ENCODE measurements at places on chromosomes 6 and 20. TPM values are rescaled to one million over a fixed set of nuclear protein-coding genes. Genes with fewer than 3 reads are reported as not detected.

DNA sequence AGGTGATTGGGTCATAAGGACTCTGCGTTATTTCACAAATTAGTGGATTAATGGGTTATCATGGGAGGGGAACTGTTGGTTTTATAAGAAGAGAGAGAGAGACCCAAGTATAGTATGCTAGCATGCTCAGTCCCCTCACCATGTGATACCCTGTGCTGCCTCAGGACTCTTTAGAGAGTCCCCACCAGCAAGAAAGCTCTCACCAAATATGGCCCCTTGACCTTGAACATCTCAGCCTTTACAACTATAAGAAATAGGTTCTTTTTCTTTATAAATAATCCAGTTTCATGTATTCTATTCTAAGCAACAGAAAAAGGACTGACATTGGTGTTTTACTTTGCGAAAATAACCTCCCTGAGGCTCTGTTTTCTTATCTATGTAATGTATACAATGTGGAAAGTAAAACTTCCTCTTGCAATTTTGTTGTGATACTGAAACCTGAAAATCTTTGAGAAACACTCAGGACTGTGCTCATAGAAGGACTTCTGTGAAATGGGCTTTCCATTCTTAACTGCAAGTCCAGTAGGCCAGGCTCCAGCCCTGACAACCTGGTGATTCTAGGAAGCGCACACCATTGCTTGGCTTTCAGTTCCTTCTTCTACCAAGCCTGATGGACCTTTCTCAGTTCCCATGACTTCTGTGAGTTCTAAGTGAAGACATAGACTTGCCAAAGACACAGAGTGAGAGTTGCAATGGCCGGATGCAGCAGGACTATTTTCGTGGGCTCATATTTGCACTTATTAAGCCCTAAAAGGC, 21.9 kb downstream of the SIRPD start:
- DNase-seq, result no peak

DNA sequence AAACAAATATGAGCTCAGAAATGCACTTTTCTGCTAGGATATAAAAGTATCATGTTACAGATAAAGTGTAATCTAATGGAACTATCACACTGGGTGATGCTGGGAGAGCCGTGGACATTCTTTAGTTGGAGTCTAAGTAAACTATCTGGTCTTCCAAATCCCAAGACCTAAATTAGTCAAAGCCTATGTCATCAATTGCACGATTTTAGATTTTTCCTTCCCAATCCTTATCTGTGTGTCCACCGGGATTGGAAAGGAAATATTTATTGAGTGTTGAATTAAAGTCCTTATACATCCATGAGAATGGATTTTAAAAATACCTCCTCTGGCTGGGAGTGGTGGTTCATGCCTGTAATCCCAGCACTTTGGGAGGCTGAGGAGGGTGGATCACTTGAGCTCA, 19.6 kb upstream of the MRAP2 start:
- DNase-seq, result no peak

- no peak for DNase-seq
Observed at GRCh38 chr6:25875926-25876602, 2.0 kb upstream of the SLC17A3 start.

DNA sequence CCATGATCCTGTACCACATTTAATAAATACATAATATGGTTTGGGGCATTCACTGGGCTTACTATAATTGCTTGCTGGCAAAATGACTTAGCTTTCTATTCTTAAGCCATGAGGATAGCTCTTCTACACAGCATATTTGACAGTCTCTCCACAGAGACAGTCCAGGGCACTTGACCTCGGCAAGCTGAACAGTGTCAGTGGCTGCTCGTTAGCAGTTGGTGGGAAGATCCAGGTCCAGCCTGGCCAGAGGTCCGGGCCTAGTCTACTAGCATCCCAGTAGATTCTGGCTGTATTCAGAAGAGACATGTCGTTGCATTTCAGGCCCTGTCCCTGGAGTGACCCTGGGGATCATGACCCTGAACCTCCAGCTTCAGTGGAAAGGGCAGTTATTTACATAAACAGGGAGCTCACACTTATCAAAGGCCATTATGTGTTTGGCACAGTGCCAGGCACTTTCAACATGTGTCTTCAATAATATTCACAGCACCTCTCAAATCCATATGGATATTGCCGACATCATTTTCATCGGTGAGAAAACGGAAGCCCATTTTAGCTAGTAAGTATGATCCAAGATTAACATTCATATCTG, 139.0 kb downstream of the IMPG1 start:
- no peak for DNase-seq

- no peak for DNase-seq
Observed at GRCh38 chr6:36201612-36202011, 5.1 kb downstream of the BRPF3 start.

DNA sequence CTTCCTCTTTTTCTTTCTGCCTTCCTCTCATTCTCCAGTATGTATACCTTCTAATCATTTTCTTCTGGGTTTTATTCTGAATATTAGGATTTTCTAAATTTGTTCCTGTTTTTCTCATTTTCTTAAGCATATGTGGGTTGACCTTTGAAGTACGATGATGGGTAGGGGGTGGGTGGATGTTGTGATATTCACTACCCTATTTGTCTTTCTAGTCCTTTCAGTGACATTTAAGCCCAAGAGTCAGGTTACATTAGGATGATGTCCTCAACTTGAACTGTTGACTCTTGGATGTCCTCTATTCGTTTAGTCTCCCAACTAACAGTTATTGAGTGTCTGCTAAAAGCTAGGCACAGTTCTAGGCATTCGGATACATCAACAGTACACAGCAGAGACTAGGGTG, 7.3 kb downstream of the ABT1 start:
- no peak for DNase-seq

GRCh38 chr6:140915551-140915950, 1217.2 kb upstream of the GJE1 start:
- no peak for DNase-seq

Gene TMEM170B
- total RNA-seq, result 5.8 TPM

Gene MRPS26
- total RNA-seq, result 21.4 TPM

DNA sequence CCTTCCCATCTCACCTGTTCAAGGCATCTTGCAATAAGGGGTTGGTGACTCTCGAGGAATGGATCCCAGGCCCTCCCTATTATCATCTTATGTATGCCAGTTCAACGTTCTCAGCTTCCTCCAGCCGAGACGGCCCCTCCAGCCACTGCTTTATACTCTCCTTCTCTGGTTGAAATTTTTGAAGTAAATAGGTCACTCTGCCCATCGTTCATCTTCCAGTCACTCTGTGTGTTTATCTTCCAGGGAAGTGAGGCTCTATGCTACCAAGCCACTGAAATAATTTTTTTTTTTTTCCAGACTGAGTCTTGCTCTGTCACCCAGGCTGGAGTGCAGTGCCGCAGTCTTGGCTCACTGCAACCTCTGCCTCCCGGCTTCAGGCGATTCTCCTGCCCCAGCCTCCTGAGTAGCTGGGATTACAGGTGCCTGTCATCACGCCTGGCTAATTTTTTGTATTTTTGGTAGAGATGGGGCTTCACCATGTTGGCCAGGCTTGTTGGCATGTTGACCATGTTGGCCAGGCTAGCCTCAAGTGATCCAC, 17.0 kb downstream of the PTPN1 start:
- DNase-seq, result no peak

Gene PI16
- 10.1 TPM for total RNA-seq

DNA sequence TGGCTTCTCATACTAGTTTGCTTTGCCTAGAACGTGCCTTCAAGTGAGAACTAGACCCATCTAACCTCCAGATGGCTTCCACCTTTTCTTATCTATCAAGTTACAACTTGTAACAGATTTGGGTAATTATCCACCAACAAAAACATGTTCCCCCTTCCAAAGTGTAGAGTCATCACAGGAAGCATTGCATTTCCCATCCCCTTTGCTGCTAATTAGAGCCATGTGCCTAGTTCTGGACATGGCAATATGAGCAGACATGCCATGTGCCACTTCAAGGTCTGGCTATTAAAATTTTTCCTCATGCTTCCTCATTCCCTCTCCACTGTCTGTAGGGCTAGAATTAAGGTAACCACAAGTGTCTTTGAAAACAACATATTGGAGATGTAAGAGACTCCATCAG, 814.4 kb downstream of the TENT5A start:
- DNase-seq, result no peak

Gene SLC16A10
- total RNA-seq, result 8.6 TPM

Gene NSFL1C
- 33.5 TPM for total RNA-seq

Gene MICB
- 1.2 TPM for total RNA-seq

Gene SEMG1
- total RNA-seq, result not detected

All from skin of body (tissue), 3 donors.